ENCODE measurements at places on chromosomes 3 and 15.

- no peak for DNase-seq
Observed at GRCh38 chr3:169699536-169700050, 36.1 kb upstream of the MECOM start.

GRCh38 chr3:43347774-43348173 is 61.4 kb downstream of the SNRK start:
- DNase-seq = no peak

GRCh38 chr3:86991840-86992435 is 989 bp upstream of the VGLL3 start:
- no peak for DNase-seq

- no peak for DNase-seq
Observed at GRCh38 chr15:83082730-83083386, 15.8 kb upstream of the BTBD1 start.

GRCh38 chr3:183252118-183252782 is 803 bp upstream of the B3GNT5 start:
- no peak for DNase-seq

- DNase-seq = no peak
Observed at GRCh38 chr3:191740712-191741111, 279.7 kb downstream of the PYDC2 start.
